ENCODE measurements at places on chromosomes 13 and 19. TPM values are rescaled to one million over a fixed set of nuclear protein-coding genes. Genes with fewer than 3 reads are reported as not detected.
A peak's percentile ranks its signal among the peaks of the same experiment; 100 is the strongest.

The PLD3 gene
- 483 TPM for total RNA-seq

- H3K36me3 ChIP-seq = peaks cover 10% of the 10 kb centered on the region
- DNase-seq = peak; percentile 99
- H3K27ac ChIP-seq = peak within 1 kb of the TSS; percentile 95
- peak within 1 kb of the TSS; percentile 100 for H3K4me3 ChIP-seq
Measured at GRCh38 chr13:80341101-80341755, at the start of gene SPRY2. TSS of gene SPRY2 (minus strand) at chr13:80341126. CDS start at chr13:80337705, 3,421 bp downstream.

DNA sequence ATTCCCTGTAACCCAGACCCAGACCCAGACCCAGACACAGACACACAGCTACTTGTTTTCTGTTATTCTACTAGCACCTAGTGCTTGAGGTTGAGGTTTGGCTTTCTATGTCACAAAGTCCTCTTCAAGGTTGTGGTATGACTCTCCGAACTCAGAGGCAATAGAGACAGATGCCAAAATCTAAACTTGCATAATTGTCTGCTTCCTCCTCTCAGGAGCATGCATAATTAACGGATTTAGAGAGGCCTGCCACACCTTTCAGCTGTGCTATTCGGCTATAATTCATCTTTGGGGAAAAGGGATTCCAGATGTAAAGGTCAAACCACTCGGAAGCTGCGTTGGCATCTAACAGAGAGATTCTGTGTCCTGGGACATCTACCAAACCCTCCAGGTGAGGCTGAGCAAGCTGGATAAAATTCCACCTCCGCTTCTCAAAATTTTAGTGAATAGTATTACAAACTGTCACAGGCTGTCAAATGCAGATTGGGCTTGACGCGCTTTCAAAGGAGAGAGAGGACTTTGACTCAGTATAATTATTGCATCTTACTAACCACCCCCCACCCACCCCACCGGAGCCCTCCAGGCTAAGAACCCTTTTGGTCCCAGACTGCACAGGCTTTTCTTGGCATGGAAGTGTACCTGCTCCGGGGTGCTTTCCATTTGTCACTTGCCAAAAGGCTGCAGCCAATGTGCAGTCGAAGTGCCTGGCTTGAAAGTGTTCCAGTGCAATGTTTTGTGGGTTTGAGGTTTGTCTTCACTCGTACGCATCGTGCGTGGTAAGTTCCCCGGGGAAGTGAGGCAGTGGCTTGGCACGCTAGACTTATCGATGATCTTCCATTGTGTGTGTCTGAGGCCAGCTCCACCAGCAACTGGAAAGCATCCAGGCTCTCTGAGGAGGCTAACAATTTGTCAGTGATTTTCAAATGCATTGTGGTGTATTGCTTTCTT, 194.1 kb downstream of the TDRD3 start:
- H3K27me3 ChIP-seq = peaks cover 66% of the 10 kb centered on the region
- H3K36me3 ChIP-seq = no peaks in the 10 kb centered on the region
- DNase-seq = peak; percentile 85
- H3K27ac ChIP-seq = no peak overlapping the region

The CLEC17A gene
- total RNA-seq = not detected

DNA sequence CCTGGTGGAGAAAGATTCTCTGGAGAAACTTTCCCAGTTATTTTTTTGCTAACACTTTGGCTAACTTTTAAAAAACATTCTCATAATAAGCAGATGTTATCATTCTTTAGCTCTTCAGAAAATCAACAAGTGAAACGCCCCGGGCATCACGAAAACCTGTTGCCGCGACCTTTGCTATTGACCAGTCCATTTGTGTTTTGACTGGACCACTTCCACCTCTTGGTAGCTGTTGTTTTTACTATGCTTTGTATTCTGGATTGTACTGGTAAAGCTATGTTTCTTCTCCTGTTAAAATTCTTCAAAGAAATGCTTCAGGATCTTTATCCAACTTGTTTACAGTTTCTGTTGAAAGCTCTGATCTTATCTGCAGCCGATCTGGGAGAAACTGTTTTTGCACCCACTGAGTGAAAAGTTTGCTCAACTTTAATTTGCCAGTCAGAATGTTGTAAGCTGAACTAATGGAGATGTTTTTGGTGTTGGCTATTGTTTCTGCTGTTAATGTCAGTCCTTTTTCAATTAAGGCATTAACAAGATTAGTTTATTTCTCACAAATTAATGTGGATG, 23.3 kb downstream of the UFM1 start:
- H3K27ac ChIP-seq = no peak overlapping the region
- peaks cover 7% of the 10 kb centered on the region for H3K4me1 ChIP-seq
- DNase-seq = no peak
- no peak overlapping the region for H3K4me3 ChIP-seq
- H3K36me3 ChIP-seq = no peaks in the 10 kb centered on the region

DNA sequence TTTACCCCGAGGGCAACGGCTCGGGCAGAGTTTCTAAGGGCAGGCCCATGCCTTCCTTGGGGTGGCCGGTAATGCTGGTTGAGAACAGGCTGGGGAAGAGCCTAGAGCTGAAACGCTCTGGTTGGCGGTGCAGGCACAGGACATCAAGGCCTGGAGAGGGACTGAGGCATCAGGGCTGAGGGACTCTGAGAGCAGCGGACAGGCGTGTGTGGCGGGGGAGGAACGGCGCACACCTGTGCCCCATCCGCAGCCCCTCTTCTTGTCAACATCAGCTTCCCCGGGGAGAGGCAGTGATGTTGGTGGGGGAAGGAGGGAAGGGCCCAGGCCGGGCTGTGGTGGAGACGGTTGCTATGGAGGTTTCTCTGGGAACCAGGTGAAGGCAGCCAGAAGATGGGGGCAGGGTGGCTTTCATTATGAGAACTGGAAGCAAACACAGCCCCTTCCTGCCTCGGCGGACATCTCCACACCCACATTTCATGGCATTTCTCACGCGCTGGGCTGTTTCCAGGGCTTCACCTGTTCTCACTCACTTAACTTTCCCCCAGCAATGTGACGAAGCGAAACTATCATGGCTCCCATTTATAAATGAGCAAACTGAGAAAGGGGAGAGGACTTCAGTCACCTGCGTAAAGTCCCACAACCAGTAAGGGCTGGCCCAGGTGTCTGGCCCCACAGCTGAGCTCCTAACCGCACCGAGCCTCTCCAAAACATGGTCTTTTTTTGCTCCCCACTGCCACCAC, 8.2 kb upstream of the ATF5 start:
- H3K27ac ChIP-seq = no peak overlapping the region
- H3K4me3 ChIP-seq = no peak overlapping the region
- DNase-seq = no peak

- no peak overlapping the region for H3K4me3 ChIP-seq
- no peak for DNase-seq
- H3K36me3 ChIP-seq = no peaks in the 10 kb centered on the region
- H3K27ac ChIP-seq = no peak overlapping the region
- H3K27me3 ChIP-seq = no peaks in the 10 kb centered on the region
Measured at GRCh38 chr13:66700117-66700601, 530.0 kb downstream of the PCDH9 start.

- peaks cover 25% of the 10 kb centered on the region for H3K36me3 ChIP-seq
- H3K27me3 ChIP-seq = no peaks in the 10 kb centered on the region
- no peak overlapping the region for H3K27ac ChIP-seq
- no peak overlapping the region for H3K4me3 ChIP-seq
- H3K4me1 ChIP-seq = no peaks in the 10 kb centered on the region
Measured at GRCh38 chr13:48369988-48370387, 42.9 kb downstream of the LPAR6 start.

The BRME1 gene
- 0.11 TPM for total RNA-seq

The CELF5 gene
- total RNA-seq = not detected

DNA sequence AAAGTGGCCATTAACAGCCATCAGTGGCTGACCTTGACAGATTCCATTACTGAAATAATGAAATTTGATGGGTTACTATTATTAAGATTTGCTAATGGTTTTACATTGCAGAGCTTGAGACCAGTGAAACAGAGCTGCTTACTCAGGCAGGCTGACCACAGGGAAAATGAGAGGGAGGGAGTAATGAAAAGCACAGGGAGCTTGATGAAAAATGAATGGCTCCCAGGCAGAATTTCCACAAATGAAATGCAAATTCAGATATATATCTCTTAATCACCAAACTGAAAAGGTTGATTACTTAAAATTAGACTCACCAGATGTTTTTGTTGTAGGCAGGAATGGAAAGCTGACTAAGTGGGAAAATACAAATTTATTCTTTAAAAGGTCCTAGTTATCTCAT, 36.1 kb downstream of the HTR2A start:
- H3K27me3 ChIP-seq = no peaks in the 10 kb centered on the region
- no peak overlapping the region for H3K27ac ChIP-seq
- peak; percentile 49 for DNase-seq
- H3K4me1 ChIP-seq = peaks cover 6% of the 10 kb centered on the region
- no peaks in the 10 kb centered on the region for H3K36me3 ChIP-seq

DNA sequence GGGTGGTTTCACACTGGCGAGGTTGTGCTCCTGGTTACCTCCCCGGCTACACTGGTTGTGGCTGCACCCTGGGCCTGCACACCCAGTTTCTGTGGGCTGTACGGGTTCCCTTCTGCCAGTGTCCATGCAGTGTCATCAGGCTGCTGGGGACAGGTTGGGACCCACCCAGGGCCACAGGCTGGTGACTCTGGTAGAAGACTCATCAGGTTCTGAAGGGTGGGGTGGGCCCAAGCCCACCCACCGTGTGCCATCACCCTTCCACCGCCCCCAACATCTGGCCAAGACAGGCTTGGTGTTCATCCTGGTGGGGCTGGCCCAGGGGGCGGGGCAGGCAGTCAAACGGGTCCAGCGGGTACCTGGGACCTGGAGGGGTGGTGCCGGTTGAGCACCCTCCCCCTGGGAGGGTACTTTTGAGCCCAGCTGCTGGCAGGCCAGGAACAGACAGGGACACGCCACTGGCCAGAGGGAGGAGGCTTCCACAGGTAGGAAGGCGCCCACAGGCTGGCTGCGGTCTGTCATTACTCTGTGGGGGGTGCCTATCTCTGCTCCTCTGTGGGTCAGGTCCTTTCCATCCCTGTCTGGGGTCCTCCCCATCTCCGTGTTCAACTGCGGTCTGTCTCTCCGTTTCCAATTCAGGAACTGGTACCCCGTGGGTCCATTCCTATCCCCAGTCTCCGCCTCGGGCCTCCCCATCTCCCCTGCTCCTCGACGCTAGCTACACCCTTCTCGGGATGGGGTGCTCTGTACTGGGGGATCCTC, at the start of gene RNF225:
TSS of gene RNF225 (plus strand) at position 437 of the 759 bp plus-strand sequence. CDS start 434 bp downstream, outside the sequence.
- 0 out of 2 replicates have a peak within 1 kb of the TSS, but pooled peaks have one; percentile 12 for H3K4me3 ChIP-seq
- DNase-seq = no peak
- H3K27me3 ChIP-seq = no peaks in the 10 kb centered on the region
- H3K4me1 ChIP-seq = peaks cover under 1% of the 10 kb centered on the region

The NECTIN2 gene
- 88.7 TPM for total RNA-seq

DNA sequence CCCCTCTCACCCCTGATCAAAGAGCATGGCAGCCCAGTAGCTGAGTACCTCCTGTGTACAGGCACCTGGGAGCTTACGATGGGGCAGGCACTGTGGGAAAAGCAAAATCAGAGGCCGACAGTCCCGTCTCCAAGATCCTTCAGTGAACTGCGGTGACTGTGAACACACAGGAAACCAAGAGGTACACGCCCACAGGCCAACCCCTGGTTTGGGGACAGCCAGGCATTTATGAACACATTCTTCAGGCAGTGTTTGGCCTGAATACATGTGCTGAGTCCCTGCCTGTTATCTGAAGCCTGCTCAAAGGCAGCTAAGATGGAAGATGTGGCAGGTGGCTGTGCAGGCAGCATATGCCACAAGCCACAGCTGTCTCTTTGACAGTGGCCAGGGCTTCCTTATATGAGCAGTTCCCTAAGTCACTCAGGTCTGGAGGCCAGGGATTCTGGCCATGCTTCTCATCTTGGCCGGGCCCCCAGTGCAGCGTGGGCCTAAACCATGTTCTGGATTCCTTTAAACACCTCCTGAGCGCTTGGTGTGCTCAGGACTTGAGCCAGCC, 123.6 kb downstream of the UQCRFS1 start:
- H3K4me1 ChIP-seq = no peaks in the 10 kb centered on the region
- H3K4me3 ChIP-seq = no peak overlapping the region
- DNase-seq = no peak
- H3K27me3 ChIP-seq = no peaks in the 10 kb centered on the region
- H3K27ac ChIP-seq = no peak overlapping the region

- H3K27me3 ChIP-seq = peaks cover 4% of the 10 kb centered on the region
- no peak for DNase-seq
- H3K36me3 ChIP-seq = no peaks in the 10 kb centered on the region
- H3K4me3 ChIP-seq = no peak overlapping the region
Measured at GRCh38 chr19:43690890-43691289, 20.9 kb upstream of the PLAUR start.

- H3K4me3 ChIP-seq = no peak overlapping the region
- no peak for DNase-seq
- no peaks in the 10 kb centered on the region for H3K27me3 ChIP-seq
- no peaks in the 10 kb centered on the region for H3K4me1 ChIP-seq
- no peak overlapping the region for H3K27ac ChIP-seq
Measured at GRCh38 chr19:40584007-40584406, 7.3 kb downstream of the SHKBP1 start.

The PLIN4 gene
- total RNA-seq = not detected

The DKKL1 gene
- not detected for total RNA-seq

GRCh38 chr19:16454351-16454918, 17.3 kb downstream of the EPS15L1 start:
- H3K4me1 ChIP-seq = peaks cover 16% of the 10 kb centered on the region
- H3K36me3 ChIP-seq = no peaks in the 10 kb centered on the region
- DNase-seq = no peak
- no peak overlapping the region for H3K27ac ChIP-seq
- H3K4me3 ChIP-seq = no peak overlapping the region
- no peaks in the 10 kb centered on the region for H3K27me3 ChIP-seq

The LPAR6 gene
- 8.1 TPM for total RNA-seq

GRCh38 chr13:111474136-111475002, 153.9 kb downstream of the TEX29 start:
- no peaks in the 10 kb centered on the region for H3K36me3 ChIP-seq
- H3K4me1 ChIP-seq = no peaks in the 10 kb centered on the region

- no peak overlapping the region for H3K4me3 ChIP-seq
- no peaks in the 10 kb centered on the region for H3K36me3 ChIP-seq
- H3K27me3 ChIP-seq = no peaks in the 10 kb centered on the region
- DNase-seq = no peak
- no peak overlapping the region for H3K27ac ChIP-seq
Measured at GRCh38 chr13:73287831-73288230, 229.0 kb downstream of the KLF5 start.

DNA sequence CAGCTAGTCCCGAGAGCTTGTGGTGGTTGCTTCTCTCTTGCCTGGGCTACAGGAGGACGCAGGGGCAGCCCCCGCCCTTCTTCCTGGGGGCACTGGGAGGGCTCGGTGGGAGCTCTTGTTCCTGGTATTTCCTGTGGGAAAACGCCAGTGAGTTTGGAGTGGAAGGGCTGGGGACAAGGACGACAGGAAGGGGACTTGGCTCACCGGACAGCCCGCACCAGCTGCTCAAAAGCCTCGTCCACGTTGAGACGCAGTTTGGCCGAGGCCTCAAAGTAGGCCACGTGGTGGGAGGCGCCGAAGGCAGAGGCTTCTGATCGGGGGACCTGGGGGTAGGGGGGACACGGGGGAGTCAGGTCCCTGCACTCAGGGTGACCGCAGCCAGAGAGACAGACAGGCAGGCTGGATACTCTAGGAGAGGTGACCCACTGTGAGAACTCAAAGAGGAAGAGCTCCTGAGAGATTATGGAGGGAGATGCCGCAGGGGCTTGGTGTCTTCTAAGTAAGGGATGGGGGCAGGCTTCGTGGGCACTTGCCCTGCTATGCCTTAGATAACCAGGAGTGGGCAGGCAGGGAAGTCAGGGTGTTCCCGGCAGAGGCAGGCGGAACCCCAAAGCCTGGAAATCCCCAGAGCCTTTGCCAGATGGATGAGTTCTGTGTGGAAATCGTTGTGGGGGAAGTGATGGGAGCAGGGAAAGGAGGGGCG, 4.3 kb downstream of the RRAS start:
- H3K4me1 ChIP-seq = peaks cover 4% of the 10 kb centered on the region
- H3K27me3 ChIP-seq = no peaks in the 10 kb centered on the region
- peaks cover 7% of the 10 kb centered on the region for H3K36me3 ChIP-seq
- no peak overlapping the region for H3K27ac ChIP-seq
- H3K4me3 ChIP-seq = no peak overlapping the region
- peak; percentile 43 for DNase-seq
